ENCODE measurements at places on chromosomes 16 and 17. TPM values are rescaled to one million over a fixed set of nuclear protein-coding genes. Genes with fewer than 3 reads are reported as not detected.

The SLC26A11 gene
- 30.9 TPM for total RNA-seq

The MYH13 gene
- not detected for total RNA-seq

The OTOP3 gene
- total RNA-seq = not detected

The KRTAP4-5 gene
- total RNA-seq = not detected

The PITPNC1 gene
- 20.8 TPM for total RNA-seq

- DNase-seq = no peak
Observed at GRCh38 chr17:41654678-41655607, 30.6 kb upstream of the KRT17 start.

DNA sequence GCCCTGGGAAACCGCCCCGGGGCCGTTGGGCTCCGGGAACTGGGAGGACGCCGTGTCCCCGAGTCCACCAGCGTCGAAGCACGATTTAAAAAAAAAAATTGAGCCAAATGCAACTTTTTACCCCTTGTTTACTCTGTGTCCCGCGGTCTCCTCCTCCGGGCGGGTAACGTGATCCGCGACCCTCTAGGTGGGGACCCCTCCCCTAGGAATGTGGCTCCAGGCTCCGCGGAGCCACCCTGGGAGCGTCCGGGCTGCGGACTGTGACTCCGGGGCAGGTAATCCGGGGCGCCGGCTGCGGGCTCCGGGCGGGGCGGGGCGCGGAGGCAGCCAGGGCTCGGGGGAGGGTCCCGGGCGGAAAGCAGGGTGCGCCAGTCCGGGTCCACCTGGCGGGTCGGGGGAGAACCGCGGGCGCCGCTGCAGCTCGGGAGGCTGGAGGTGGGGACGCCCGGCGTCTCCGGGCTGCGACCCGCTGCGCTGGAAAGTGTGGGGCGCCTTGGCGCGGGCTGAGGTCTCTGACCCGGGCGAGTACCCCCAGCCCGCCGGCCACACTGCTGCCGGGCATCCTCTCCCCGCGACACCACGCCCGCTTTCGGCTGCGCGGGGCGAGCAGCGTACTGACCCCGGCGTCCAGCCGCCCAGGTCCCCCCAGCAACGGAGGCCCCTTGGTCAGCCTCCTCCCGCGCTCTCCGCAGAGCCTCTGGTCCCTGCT, 852 bp upstream of the HELZ start:
- DNase-seq = no peak

DNA sequence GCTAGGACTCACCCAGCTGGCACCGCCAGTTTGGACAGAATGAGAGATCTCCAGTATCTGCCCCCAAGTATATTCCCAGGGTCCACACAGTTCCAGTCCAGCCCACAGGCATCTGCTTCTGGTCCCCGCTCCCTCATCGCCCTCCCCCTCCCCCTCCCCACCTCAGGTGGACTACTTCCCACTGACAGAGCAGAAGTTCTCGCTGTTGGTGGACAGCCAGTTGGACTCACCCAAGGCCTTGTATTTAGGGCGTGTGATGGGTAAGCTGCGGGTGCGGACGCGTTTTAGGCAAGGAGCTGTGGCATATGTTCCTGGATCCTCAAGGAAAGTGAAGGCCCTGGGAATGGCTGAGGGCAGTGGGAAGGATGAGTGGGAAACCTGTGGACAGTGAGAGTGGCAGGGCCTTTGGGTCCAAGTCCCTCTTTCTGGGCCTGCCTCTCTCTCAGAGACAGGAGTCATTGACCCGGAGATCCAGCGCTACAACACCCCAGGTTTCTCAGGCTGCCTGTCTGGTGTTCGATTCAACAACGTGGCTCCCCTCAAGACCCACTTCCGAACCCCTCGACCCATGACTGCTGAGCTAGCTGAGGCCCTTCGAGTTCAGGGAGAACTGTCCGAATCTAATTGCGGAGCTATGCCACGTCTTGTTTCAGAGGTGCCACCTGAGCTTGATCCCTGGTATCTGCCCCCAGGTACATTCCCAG, 14.9 kb downstream of the CNTNAP1 start:
- no peak for DNase-seq

DNA sequence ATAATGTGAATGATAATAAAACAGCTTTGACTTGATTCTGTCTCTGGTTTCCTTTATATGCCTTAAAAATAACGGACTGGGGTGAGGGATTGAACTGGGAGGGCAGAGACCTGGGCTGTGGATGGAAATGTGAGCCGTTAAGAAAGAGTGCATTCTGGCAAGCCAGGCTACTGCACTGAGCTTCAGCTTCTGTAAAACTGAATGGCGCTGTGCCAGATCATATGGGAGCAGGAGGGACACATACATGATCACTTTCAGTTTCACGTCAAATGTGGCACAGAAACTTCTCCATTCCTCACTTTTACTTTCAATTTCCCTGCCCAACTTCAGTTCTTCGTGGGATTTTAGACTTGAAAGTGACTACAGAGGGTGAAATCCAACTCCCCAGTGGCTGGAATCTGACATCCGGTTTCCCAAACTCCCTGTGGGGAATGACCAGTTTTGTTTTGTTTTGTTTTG, 1.1 kb downstream of the MT2A start:
- DNase-seq = no peak

GRCh38 chr17:50708050-50709000, 611 bp upstream of the ANKRD40 start:
- no peak for DNase-seq

GRCh38 chr16:47262938-47263337, 119.2 kb upstream of the NETO2 start:
- DNase-seq = no peak

All from Panc1 (cell line).